ENCODE measurements at places on chromosomes 6 and 20.

GRCh38 chr6:165052561-165053480 is 256.6 kb downstream of the C6orf118 start:
- no peak for DNase-seq

GRCh38 chr6:46690911-46691451 is 3.3 kb downstream of the TDRD6 start:
- no peak for DNase-seq

GRCh38 chr6:170449835-170450753 is 103.0 kb downstream of the PSMB1 start:
- no peak for DNase-seq

DNA sequence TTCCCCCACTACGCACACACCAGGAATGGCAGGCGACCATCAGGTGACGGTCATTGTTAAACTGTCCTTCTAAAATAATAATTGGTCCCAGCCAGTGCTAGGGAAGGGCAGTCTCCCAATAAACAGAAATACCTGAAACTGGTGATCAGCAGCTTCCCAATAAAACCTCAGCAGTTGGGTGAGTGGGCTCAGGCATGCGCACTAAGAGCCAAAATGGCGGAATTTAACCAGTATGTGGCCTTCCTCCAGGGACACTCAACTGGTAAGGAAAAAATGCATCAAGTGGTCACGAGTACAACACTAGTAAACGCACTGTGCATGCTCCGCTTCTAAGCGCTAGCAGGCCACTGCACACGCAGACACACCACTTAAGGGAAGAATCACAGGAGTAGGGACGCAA is 34.8 kb downstream of the F13A1 start:
- DNase-seq: no peak

- no peak for DNase-seq
Measured at GRCh38 chr6:33672808-33673207, 38.7 kb downstream of the UQCC2 start.

DNA sequence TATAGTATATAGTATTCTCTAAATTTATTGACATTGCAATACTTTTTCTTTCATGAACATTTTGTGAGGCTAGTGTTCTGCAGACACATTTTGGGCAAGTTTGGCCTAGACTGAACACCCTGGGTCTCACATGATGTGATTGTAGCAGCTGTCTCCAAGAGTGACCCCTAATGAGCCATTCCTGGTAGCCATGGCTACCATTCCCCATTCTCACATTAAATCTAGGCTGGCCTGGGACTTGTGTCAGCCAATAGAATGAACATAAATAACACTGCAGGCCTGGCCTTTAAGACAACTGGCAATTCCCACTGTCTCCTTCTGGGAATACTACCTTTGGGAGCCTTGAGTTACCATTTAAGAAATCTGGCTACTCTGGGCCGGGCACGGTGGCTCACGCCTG is 38.0 kb upstream of the TASP1 start:
- no peak for DNase-seq

DNA sequence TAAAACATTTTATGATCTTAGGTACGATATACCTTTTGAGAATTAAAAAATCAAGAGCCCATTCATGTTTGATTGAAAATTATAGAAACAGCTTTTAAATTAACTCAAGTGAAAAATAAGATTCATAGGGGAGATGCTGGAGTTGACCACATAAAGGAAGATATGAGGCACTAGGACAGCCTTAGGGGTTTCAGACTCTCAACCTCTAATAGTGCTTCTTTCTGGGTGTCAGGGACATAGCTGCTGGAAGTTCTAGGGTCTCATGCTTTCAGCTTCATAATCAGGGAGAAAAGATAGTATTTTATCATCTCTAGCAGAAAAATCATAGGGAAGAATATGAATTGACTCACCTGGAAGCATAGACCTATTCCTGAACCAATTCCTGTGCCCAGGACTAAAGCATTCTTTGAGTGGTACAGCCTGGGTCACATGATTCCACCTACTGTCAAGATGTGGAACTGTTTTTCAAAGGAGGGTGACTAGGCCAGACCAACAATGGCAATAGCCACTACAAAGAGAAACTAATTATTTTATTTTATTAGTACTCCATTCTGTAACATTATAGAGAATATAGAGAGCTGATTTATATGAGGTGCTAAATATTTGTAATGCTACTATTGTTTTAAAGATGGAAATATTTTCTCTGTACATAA is 27.8 kb upstream of the CENPW start:
- no peak for DNase-seq

DNA sequence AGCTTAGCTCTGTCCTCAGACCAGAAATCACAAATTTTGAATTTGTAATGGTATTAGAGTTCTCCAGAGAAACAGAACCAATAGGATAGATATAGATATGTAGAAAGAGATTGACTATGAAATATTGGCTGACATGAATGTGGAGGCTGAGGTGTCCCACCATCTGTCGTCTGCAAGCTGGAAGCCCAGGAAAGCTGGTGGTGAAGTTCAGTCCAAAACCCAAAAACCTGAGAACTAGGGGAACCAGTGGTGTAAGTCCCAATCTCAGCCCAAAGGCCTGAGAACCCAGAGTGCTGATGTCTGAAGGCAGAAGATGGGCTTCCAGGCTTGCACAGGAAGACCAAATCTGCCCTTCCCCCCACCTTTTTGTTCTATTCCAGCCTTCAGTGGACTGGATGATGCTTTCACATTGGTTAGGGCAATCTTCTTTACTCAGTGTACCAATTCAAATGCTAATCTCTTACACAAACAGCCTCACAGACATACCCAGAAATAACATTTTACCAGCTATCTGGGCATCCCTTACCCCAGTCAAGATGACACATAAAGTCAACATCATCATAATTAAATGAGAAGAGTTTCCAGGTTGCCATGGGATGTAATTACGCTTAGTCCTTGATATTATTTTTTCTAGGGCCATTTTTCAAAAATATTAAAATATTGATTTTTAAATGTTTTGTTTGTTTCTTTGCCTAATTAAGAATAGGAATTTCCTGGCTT is 570.8 kb downstream of the UTRN start:
- DNase-seq: no peak
